ENCODE measurements at places on chromosomes 13 and 19.
A peak's percentile ranks its signal among the peaks of the same experiment; 100 is the strongest.

- DNase-seq = no peak
These were observed 9.4 kb upstream of the ZNF444 start for GRCh38 chr19:56131651-56132050.

DNA sequence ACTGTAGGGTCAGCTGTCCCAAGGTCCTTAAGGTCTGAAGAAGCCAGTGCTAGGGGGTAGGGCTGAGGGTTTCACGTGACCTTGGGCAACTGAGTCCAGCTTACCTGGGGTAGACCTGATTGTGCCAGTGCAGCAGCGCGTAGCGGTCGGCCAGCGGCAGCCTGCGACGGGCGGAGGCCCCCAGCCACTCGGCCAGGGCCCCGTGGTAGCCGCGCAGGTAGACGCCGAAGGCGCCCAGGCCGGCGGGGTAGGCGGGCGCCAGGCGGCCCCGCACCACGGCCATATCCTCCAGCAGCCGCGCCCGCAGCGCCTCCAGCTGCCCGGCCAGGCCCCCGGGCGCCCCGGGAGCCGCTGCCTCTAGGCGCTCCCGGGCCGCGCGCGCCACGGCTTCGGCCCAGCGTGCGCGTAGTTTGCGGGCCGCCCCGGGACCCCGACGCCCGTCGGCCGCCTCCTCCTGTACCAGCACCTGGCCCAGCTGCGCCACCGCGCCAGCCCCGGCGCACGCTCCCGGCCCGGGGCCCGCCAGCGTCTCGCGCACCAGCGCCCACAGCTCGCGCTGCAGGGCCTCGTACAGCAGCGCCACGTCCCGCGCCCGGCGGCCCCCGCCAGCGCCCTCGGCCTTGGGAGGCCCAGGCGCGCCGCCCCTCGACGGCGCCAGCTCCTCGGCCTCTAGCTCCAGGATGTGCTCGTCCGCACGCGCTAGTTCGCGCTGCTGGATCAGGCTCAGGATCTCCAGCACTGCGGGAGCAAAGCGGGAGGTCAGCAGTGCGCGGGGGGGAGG lies 10.9 kb downstream of the EXOC3L2 start:
- DNase-seq = no peak

- DNase-seq = no peak
These were observed 14.1 kb downstream of the PLPP2 start for GRCh38 chr19:277131-277530.

DNA sequence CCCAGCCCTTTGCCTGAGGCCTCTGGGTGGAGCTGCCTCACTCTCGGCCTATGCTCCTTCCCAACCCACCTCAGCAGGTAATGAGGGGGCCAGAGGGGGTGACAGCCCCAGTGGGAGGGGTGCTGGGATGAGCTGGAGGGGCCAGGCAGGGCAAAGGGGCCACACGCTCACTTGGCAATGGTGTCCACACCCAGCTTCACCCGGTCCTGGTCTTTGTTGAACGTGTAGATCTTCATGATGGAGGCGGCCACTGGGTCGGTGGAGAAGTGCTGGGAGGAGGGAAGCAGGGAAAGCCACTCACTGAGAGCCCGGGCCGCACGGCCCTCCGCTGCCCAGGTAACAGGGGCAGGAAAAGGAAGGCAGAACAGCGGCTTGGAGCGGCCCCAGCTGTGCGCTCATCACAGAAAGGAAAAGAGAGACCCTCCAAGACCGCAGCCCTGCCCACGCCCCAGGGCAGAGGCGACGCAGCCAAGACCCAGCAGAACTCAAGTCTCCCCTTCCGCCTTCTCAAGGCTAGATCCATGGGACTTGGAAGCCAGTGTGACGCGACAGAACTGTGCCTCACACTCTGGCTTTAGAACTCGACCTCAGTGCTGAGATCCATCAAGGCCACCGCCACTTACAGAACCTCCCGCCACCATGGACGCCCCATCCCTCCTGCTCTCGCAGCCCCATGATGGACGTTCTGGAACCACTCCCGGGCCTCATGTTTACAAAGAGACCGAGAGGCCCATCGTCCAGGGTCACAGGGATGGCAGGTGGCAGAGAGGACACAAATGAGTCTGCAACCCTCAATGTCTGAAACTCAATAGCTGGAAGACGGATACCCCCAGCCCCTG lies 9.2 kb downstream of the UBXN6 start:
- no peak for DNase-seq

DNA sequence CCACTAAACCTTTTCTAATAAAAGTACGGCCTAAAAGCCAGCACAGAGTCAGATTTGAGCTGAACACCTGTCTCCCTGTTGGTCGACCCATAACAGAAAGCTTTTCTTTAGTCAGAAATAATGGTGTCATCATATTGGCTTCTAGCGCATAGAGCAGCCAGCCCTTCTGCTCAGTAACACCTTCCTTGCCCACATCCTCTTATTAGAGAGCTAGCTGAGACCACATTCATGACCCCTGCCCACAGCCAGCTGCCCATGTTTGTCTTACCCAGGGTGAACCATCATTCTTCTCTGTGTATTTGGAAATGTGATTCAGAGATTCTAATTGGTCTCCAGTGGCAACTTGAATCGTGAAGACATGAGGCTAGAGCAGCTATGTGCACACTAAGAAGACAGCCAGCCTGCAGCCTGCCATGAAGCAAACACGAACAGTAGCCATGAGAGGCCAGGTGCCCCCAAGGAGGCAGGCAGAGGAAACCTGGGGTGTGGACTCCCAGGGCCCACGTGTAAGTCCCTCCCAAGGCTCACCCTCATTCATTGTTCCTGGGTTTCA lies 82.3 kb upstream of the PDCD5 start:
- no peak for DNase-seq

GRCh38 chr13:41311406-41312175 lies 524 bp downstream of the NAA16 start:
- DNase-seq = peak; percentile 19

DNA sequence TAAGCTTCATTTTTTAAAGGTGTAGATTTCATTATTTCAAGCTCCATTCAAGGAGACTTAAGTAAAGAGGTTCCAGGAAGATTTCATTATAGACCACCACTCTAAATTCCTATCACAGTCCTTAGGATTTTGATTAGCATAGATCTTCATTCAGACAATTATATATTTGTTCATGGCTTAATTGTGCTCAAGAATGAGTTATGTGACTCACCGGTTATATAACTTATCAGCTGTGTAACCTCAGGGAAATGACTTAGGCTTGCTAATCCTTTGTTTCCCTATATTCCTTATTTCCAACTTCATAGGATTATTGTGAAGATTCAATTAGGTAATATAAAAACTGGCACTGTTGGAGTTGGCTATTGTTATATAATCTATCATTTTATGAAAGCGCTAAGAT lies 632.8 kb upstream of the SPRY2 start:
- DNase-seq = no peak

GRCh38 chr19:38684078-38684861 lies 36.8 kb downstream of the ACTN4 start:
- no peak for DNase-seq

GRCh38 chr13:64962404-64962803 lies 2267.7 kb downstream of the PCDH9 start:
- DNase-seq = no peak
